ENCODE measurements at places on chromosomes 4 and X.

DNA sequence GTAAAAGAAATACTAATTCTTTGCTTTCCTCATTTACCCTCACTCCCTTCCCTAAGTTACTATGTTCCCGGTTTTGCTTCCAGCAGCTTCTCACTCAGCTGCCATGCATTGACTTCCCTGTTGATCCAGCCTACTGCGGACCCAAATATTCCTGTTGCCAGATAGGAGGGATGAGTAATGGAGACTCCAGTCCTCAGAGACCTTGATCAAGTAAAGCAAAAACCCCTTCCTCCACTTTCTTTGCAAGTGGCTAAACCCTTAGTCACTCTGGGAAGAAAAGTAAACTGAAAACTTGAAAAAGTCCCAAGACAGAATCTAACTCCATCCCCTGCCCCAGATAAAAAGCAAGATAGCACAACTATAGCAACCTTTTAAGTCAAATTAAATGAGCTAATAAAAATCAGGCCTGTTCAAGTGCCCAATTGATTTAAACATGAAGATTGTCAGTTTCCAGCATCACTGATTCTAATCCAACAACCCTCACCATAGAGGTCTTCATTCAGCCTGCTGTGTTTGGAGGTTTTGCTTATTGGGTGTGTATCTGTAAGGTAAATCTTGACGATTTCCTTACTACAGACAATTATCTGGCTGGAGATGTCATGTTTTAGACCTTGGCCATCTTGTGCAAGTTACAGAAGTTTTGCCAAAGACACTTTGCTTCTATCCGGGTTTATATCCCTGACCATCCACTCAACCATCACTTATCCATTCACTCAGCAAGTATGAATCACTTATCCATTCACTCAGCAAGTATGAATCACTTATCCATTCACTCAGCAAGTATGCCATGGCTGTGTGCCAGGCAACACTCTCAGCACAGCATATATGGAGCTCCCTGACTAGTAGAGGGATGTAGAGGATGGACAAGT, 17.6 kb downstream of the FGFBP1 start:
- DNase-seq = no peak

DNA sequence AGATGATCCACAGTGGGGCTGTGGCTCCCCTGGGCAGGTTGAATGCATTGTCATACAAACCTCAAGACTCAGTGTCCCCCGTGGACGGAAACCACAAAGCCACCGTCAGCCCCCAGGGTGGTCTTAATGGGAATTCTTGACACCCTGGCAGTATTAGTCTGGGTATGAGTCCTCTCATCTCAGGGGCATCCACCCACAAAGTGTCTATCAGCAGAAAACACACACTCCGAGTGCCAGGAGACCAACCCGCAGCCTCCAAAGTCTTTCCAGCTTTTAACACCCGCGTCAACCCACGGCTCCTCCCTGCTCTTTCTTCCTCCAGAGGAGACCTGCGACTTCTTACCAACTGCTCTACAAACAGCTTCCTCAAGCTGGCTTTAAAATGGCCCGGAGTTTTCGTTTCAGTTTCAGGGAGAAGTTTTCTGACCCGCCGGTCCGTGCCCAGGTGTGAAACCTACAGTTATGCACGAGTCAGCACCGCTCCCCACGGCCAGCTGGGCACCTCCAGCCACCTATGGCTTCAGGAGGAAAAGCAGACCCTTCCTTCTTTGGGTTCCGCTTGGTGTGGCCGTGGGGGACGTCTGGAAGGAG, 14.4 kb upstream of the ASMTL start:
- no peak for DNase-seq

- no peak for DNase-seq
Measured at GRCh38 chrX:15073313-15073712, 196.6 kb downstream of the ASB9 start.

DNA sequence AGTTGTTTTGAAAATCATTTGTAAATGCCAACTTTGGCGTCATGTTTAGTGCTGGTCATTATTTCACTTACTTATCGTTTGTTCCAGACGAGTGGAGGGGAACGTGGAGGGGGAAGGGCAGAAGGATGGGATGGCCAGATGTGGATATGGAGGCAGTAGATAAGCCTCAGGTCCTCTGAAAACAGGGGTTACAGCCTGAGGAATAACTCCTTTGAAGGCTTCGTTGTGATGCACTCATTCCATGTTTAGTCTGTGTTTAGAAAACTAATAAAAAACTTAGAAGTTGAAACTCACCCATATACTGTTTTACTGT, 1.1 kb downstream of the MOB1B start:
- no peak for DNase-seq

GRCh38 chr4:3111461-3111860, 37.0 kb downstream of the HTT start:
- no peak for DNase-seq

- DNase-seq = no peak
Measured at GRCh38 chr4:182548156-182548555, 305.0 kb downstream of the TENM3 start.

DNA sequence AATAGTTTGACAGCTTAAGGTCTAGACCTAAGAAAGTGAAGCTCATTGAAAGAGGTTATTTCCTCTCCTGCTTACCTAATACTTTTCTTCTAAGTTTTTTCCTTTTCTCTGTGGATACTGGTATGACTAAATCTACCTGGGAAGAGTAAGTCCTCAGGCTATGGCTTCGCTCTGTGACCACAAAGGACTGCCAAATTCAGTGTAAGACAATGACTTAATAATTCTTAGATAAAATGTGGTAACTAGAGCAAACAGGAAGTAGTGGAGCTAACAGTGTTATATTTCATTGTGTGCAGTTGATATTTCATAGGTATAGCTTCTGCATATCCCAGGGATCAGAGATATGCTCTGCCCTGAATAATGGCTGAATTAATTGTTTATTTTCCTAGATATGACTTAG, 418.9 kb downstream of the CCSER1 start:
- DNase-seq = no peak

DNA sequence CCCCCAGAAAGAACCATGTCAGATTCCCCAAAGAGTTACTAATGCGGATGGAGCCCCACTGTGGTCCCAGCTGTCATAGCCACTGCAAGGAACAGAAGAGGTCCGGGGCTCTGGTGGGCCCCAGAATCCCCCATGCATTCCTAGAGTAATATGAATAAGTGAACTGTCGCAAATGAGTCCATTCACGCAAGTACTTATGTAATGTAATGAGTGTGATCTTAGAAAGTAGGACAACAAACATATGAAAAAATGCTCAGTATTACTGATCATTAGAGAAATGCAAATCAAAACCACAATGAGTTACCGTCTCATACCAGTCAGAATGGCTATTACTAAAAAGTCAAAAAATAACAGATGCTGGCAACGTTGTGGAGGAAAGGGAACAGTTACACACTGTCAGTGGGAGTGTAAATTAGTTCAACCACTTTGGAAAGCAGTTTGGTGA, 141.5 kb upstream of the RBPJ start:
- no peak for DNase-seq

DNA sequence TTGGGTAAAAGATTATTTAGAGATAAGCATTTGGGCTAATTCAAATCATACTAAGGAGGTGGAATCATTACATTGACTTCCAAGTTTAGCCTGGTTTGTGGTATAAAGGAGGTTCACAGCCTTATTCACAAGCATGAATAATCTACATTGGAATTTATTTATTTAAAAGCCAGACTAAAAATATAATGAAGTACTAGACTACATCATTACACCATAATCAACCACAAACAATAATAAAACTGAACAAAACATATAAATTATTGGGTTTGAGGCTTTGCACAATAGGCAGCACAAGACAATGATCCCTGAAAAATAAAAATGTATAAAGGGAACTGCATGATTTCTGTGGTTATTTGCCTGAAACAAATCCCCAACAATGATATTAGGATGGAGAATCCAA, 314.0 kb downstream of the GBA3 start:
- DNase-seq = no peak
